ENCODE measurements at places on chromosomes 2 and 18.

GRCh38 chr2:5691985-5692529 is at the start of gene SOX11:
Gene SOX11 (plus strand): TSS chr2:5692384. CDS start chr2:5692722, 338 bp downstream.
- peak; percentile 97 for DNase-seq

DNA sequence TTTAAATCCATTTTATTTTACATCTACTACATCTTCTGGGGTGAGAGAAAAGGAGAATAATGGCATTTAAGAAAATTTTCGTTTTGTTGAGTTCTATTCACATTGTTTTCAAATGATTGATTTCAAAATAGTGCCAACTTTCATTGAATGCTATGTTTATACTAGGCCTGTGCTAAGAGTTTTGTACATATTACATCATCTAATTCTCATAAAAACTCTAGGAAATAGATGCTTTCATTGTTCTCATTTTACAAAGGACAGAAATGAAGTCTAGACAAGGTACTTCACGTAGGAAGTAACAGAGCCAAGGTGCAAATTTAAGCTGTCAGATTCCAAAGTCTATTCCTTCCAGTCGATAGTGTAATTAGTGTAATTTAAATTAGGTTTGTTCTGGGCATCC is 402.8 kb upstream of the UBE2E3 start:
- no peak for DNase-seq

- DNase-seq: no peak
Observed at GRCh38 chr2:11127761-11128160, 27.5 kb upstream of the SLC66A3 start.

DNA sequence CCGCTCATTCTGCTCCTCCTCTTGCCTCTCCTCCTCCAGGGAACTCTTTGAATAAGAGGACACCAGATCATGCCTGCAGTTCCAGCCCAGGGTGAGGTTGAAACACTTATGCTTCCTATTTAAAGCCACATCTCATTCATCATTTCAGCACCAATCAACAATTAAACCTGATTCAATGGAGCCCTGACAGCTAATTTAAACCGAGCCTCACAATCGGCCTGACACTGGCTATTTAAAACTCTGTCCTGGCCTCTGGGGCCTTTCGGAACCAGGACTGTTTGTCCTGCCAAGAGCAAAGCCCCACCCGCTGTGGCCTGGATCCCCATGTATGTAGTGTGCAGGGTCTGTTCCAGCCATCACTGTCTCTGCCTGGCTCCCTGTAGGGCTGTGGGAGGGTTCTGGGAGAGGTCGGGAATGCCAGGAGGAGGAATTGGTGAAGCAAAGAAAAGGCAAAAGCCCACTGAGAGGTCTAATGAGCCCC is 97.4 kb downstream of the MCFD2 start:
- no peak for DNase-seq

GRCh38 chr2:37894601-37895000 is 30.5 kb upstream of the RMDN2 start:
- DNase-seq: no peak

GRCh38 chr2:99382143-99382542 is 45.0 kb downstream of the EIF5B start:
- no peak for DNase-seq

DNA sequence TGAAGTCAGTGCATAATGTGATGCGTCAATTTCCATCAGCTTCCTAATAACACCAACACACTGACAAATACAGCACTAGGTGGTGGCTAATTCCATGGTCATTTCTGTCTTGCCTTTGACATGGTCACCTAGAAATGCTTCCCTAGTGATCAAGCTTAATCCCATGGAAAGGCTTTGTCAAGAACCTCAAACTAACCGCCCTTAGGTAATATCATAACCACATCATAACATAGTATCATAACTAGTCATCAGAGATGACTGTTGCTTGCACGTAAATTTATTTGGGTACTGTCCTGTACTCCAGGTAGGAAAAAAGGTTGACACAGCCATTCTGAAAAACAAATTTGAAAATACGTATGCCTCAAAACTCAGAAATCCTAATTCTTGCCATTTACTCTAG is 471.8 kb downstream of the IRS1 start:
- DNase-seq: no peak

DNA sequence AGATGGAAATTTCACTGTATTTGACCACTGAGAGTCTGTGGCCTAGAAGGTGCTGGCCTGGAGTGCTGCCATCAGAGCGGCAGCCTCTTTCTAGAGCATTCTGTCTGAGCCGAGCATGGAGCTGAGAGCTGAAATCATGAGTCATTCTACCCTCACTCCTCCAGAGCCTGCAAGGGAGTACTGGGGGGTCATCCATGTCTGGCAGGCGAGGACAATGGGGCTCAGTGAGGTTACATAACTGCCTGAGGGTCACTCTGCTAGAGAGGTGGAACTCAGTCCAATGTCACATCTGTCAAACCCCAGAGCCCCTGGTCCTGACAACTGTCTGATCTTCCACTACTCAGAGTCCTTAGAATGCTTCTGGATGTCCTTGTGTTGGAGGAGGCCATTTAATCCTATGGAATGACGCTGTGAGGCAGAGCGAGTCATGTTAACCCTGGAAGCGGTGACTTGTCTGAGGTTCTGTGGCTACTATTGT is 65.3 kb downstream of the HAUS1 start:
- no peak for DNase-seq

DNA sequence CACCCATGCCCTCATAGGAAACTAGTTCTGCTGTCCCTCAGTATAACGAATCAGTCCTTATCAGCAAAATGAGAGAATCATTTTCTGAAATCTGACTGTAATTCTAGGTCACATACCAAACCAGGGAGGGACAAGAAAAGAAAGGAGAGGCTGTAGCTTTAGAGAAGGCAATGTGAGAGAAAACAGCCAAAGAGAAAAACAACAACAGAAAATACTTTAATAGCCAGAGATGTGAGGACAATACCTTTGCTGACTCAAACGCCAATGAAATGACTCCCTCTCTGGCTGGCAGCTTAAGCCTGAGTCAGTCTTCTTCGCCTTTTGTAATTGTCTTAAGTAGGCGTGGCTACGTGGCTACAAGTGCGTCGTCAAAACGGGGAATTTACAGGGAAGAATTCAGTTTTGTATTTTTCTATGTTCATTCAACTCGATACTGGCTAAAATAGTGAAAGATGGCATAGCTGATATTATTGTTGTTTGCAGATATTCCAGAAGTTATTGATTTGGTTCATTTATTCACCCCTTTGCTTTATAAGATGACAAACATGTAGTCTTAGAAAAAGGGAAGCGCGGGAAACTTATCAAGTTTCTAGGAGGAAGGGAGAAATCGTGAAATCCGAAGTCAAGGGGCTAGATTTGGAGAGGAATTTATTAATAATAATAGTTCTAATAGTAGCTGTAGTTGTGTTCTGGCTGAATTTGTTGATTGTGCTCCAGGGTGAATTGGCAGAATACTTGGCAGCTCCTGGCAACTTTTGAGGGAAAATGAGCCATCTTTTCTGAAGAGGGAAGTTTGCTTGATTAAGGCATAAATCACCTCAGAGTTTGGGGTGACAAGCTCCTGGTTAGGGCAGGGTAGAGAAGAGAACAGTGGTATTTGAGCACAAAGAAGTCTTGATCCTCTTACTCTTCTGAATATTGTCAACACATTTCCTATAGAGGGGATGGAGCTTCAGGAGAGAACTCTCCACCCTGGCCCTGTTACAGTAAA is at the start of gene IL1A:
Gene IL1A (minus strand): TSS at position 295 of the 991 bp plus-strand sequence. CDS start 723 bp downstream, outside the sequence.
- DNase-seq: peak; percentile 87

DNA sequence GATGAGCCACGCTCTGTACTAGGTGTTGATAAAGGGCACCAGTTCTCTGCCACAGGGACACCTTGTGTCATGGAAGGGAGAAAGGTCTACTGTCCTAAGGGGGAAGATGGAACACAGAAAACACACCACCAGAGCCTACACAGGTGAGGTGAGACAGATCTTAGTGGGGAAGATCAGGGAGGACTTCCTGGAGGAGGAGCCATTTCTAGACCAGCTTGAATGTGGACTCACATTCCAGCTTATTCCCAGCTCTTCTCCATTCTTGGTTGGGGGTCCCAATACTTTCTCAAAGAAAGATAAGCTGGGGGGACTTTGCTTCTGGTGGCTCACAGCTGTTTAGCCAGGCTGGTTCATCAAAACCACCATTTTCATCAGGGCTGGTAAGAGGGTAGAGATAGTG is 36.2 kb downstream of the EMX1 start:
- DNase-seq: no peak

GRCh38 chr2:35116151-35116550 is 1239.4 kb upstream of the CRIM1 start:
- no peak for DNase-seq

DNA sequence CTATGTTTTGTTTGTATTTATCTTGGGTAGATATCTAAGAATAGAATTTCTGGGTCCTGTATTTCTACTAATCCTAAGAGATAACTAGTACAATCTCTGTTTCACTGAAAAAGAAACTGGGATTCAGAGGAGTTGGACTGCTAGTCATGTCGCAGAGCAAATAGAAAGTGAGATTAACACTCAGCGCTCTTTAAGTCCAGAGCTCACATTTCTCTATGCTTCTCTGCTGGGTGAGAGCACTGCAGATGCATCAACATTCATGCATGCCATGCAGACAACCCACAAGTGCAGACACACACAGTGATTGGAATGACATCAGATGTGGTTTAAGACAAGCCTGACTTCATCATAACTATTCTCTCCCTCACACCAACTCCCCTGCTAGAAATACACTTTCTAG is 563.8 kb downstream of the TDRD15 start:
- no peak for DNase-seq

DNA sequence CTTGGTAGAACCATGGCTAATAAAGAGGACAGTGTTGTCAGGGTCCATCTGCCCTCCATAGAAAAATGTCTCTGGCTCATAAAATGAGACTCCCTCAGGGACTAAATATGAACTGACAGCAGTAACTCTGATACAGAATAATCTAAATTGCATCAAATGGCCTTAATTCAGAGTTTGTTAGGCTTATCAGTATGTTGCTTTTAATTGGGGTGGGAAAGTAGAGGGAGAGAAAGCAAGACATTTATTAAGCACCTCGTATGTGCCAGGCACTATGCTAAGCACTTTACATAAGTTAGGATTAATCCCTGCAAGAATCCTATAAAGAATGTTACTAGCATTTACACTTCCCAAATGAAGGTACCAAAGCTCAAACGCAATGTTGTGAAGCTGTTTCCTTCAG is 115.2 kb downstream of the MMADHC start:
- DNase-seq: no peak

DNA sequence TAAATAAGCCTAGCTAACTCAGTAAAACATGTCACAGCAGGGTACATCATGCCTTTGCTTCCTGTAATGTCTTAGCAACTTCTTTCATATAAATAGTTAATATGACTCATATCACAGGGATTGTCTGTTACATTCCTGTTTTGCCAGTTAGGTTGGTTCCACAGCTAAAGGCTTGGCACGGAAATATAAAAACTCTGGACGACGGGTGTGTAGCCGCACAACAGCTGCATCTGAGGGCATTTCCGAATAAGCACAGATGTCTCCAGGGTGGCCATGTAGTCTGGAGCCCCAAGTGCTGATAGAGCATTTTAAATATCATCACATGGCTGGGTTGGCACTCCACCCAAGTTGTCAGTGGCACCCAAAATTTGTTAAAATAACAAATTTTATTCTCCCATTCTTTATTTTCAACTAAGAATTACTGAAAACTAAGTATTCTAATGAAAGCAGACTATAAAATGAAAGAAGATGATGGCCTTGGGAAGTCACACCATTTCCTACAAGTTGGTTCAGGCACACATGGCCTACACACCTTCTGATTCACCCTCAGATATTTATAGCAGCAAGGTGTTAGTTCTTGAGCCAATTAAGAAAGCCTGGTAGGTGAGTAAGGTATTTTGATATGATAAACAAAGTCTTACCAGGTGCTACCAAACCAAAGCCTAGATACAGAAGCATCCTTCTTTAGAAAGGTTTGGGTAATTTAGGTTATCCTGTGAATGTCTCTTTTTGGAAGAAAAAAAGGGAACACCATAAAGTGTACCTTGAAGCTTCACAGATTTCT is 61.8 kb upstream of the STK17B start:
- DNase-seq: no peak

- DNase-seq: no peak
Observed at GRCh38 chr18:32310774-32311173, 120.9 kb downstream of the MEP1B start.

DNA sequence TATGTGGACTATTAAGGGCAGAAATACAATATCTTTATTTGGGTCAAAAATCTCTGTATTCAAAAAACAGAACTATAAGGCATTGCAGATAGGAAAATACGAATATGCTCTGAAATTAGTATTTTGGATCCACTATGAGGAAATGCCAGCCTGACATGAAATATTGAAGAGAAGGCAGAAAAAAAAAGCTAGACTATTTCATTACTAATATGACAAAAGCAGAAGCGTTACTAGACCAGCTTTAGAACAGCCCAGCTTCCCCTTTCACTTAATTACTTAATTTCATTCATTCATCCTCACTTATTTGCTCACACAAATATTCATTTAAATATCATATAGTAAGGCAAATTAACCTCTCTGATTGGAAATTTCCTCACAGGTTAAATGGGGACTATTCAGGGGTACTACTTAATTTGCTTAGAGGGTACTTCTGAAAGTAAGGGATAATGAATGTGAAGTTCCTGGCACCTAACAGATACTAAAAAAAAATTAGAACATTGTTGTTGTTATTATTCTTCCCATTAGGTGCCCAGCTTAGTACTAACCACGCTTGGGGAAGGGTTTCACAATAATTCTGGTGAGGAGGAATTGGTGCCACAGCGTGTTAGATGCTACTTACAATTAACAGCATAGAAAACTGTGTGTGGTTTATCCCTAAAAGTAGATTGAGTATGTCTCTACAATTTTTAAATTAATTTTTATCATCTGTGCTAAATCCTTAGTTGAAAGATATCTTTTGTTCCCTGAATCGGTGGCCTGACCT is 71.1 kb upstream of the CTLA4 start:
- DNase-seq: no peak

GRCh38 chr2:127626917-127627739 is 18.8 kb upstream of the GPR17 start:
- DNase-seq: no peak

DNA sequence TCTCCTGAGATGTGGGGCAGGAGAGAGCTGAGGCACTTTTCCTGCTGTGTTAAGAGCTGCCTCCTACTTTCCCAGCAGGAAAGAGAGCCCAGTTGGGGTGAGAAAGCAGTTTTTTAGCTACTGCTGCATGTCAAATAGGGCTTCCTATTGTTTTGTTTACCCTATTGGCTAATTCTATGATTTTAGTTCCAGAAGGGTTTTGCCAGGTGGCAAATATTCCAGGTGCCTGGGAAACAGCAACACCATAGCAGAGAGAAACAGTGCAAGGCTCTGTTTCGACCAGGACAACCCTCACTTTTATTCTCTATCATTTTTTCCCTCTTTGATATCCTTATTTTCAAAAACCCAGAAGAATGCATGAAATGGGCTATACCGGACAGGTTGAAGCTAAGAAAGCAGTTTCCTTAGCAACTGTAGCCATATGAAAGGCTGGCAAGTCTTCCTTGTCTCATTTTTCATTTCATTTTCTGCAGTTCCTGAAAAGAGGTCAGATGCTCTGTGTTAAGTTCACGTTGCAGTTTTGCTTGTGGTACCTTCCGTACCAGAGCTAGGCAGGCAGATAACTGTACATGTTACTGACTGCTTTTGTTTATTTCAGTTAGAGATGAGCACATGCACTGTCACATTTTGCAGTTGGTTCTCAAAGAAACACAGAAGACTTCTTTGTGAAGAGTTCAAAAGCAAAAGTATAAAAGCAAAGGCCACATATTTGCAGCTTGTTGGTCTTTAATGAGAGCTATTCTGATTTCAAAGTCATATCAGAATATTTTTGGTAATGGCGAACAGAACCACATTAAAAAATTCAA is 84.8 kb downstream of the AQP4 start:
- no peak for DNase-seq

GRCh38 chr18:3692691-3693090 is 242.7 kb downstream of the TGIF1 start:
- DNase-seq: no peak
